HT1080 (cell line): ENCODE measurements at places on chromosomes 2 and 18. TPM values are rescaled to one million over a fixed set of nuclear protein-coding genes. Genes with fewer than 3 reads are reported as not detected.

SIX3 gene
- total RNA-seq = not detected in 2 replicates

AQP12A gene
- not detected in 2 replicates for total RNA-seq

LHCGR gene
- total RNA-seq = not detected in 2 replicates

- DNase-seq = peak; percentile 35
Measured at GRCh38 chr2:201852878-201853415, 46.6 kb downstream of the CDK15 start.

GRCh38 chr2:143885461-143885860, 634.5 kb downstream of the ZEB2 start:
- peak; percentile 65 for DNase-seq

- DNase-seq = no peak
Measured at GRCh38 chr2:102783506-102784183, 21.8 kb downstream of the TMEM182 start.

DNA sequence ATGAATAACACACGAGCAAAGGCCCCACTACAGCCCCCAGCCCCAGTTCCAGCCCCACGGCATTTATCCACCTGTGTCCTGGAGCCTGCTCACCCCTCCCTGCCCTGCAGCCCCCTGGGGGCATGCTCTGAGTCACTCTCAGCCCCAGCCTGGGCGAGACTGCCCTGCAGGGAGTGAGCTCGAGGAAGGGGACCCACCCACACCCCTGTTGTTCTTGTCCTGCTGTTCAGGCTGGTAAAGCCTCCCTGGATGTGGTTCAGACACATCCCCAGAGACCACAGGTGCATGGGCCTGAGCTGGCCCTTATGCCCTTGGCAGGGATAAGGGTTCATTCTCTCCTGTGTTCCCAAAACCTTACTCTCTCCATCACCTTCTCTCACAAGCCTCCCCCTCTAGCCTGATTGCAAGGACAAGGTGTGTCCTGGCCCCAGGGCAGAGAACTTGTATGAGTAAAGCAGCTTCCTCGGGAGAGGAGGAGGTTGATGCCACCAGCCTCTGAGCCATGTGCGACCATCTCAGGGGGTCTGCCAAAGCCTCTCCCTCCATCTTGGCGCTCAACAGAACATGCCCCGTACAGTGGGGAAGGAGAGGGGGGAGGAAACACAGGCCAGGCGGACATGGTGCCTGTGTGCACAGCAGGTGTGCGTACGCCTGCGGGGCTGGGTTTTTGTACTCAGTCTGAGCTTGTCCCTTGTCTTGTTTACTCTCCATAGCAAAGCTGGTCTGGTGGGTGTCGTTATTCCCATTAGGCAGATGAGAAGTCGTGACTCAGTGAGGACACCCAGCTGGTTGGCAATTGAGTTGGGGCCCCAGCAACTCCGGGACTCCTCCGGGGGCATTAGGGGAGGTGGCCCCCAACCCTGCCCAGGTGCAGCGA, 64.4 kb downstream of the CIB4 start:
- no peak for DNase-seq
